NCI-H1105 (cell line): ENCODE measurements at places on chromosomes 2 and 18.

GRCh38 chr18:40371673-40372072 lies 1583.4 kb upstream of the PIK3C3 start:
- DNase-seq: no peak

- DNase-seq: no peak
Observed at GRCh38 chr2:217960351-217960750, 42.4 kb downstream of the TNS1 start.

DNA sequence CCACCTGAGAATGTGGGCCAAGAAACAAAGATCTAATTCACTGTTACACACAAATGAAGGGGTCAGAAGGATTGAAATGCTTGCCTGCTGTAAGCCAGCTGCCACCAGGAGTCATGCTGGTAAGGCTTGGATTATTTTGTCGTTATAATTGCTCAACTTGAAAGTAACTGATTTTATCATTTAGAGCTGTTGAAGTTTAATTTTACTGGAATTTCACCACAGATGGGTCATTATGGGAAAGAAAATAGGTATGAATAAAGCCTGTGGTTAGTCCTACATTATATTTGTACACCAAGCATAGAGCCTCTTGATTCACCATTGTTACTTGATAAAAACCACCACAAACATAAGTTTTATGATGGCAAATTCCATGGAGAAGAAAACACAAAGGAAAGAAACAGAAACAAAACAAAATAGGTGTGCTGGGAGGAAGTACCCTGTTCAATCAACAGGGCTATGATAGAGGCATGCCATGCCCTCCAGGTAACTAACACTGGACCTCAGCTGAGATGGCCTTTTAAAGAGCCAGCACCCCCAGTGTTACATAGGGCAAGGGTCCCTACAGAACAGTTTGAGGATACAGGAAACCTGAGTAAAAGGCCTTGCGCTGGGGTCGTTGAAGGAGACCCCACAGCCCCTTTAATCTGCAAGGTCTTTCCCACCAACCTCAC lies 3.0 kb downstream of the CLEC4F start:
- DNase-seq: no peak

DNA sequence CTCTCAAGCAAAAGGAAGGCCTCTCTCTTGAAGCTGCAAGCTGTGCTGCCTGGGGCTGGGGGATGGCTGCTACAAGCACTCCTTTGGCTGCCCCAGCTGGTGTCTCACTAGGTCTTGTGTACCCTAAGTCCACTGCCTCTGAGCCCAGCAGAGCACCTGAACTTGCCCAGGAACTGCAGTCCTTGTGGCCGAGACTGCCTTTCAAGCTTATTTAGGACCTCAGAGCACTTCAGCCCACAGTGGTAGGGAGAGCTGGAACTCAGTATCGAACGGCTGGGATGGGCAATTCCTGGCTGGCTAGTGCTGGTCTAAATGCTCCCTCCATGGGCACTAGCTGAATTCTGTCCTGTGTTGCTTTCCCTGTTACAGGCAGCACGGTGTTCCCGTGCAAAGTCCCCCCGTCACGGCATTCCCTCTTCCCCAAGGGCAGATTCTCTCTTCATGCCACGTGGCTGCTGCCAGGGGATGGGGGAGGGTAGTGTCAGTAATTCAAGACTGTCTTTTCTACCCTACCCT lies 25.9 kb downstream of the STPG4 start:
- no peak for DNase-seq

- DNase-seq: no peak
Observed at GRCh38 chr2:169765523-169765922, 31.9 kb downstream of the KLHL23 start.

GRCh38 chr2:37877457-37878315 lies 47.4 kb upstream of the RMDN2 start:
- peak; percentile 45 for DNase-seq

DNA sequence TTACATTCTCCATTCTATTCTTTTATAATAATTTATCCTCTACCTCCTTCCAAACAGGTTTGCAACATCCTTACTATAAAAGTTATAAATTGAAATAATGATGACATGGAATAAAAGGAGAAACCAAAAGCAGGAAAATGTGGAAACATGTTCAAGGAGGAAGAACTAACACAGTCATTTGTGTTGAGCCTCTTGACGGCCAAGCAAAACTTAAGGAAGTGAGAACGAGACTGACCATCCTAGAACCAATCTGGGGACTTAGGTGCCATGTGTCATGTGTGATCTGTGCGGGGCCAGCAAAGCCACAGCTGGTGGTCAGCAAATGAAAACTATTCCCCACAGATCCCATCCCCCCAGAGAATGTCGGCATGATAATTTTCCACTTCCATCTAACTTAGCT lies 25.6 kb upstream of the FAM124B start:
- no peak for DNase-seq

DNA sequence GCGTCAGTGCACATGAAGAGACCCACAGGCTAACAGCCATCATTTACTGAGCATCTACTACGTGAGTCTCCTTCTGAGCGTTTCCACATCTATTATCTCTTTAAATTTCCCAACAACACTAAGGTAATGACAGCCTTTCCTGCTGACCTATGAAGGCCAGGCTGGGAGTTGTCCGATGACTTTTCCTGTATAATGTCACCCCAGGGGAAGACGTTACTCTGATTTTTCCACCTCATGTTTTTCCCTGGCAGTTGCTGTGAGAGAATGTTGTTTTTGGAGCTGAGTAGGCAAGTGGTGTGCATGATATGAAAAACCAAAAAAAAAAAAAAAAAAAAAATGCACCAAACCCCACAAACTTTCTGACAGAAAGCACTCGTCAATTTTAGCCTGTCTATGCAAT lies 207.6 kb downstream of the SLC8A1 start:
- DNase-seq: no peak

DNA sequence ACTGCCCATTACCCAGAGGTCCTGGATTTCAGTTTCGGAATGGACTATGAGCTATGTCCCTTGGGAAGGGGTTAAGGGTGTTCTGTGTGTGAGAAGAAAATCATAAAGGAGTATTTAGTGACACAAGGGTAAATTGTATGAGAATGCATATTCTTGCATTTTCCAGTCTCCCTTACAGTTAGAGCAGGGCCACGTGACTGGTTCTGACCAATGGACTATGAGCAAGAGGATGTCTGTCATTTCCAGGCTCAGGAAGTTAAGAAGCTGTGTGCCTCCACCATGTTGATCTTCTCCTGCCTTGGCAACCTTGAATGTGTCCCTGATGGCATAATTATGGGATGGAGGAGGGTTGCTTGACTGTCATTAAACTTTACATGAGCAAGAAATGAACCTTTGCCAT lies 94.9 kb downstream of the DHRS9 start:
- no peak for DNase-seq

- DNase-seq: peak; percentile 41
Observed at GRCh38 chr2:54898456-54899226, 151.6 kb downstream of the RTN4 start.

- no peak for DNase-seq
Observed at GRCh38 chr18:55625901-55626300, 37.9 kb upstream of the TCF4 start.

- no peak for DNase-seq
Observed at GRCh38 chr2:118989481-118989880, 47.5 kb downstream of the MARCO start.

DNA sequence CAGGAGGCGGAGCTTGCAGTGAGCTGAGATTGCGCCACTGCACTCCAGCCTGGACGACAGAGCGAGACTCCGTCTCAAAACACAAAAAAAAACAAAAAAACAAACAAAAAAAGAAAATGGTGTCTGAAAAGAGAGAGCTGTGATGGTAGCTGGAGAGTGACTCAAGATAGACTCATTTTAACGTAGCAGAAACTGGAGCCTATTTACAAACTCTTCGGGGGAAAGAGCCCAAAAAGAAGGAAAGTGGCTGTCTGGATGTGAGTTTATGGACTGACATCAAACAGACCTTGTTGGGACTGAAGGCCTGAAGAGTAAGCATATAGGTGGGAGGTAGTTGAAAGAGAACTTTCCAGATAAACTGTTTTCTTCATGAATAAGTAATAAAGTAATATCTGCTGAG lies 51.8 kb downstream of the LIMS1 start:
- DNase-seq: no peak

DNA sequence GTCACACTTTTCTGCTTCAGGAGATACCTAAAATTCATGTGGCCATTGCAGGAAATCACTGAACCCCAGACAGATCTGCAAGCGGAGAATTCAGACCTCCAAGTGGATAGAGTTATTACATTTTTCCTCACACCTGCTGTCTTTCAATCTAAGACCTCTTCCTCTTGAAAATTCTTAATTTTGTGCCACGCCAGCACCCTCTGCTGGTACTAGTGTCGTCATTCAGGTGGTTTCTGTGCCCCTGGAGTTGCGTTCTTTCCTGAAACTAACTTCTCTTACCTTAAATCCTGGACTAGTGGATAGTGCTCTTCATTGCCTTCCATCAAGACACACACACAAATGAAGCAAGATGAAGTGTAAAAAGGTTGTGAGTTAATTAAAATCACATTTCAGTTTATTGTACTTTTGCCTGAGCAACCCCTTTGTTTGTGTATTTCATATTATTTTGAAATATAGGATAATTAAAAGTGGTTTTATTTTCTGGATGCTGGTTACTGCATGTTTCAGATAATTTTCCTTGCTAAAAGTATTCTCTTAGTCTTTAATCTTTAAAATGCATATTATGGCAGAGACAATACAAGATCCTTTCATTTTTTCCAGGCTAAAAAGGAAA lies 1.6 kb upstream of the DNER start:
- peak; percentile 65 for DNase-seq

DNA sequence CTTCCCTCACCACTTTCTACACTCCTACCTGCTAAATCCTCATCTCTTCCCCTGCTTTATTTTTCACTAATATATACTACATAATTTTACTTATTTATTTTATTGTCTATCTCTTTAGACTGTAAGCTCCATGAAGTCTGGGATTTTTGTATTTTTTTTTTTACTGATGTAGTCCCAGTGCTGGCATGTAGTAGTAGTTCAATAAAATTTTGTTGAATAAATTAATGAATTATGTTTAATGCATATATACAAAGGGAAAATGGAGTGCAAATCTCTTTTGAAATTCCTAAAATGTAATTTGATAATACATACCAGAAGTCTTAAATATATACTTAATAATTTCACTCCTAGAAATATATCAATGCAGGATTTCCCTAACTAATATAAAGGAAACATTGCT lies 7.1 kb upstream of the NABP1 start:
- DNase-seq: no peak

GRCh38 chr18:75161256-75162028 lies 47.5 kb downstream of the PTGR3 start:
- no peak for DNase-seq

DNA sequence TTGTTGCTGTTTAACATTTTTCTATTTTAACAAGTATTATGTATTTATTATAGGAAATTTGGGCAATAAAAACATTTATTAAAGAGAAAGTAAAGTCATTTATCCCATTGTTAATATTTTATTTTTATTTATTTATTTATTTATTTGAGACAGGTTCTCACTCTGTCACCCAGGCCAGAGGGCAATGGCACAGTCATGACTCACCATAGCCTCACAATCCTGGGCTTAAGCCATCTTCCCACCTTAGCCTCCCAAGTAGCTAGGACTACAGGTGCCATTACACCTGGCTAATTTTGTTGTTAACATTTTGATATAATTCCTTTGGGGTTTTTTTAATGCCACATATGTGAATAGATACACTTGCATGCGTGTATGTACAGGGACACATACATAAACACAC lies 165.9 kb upstream of the STON1 start:
- DNase-seq: no peak

DNA sequence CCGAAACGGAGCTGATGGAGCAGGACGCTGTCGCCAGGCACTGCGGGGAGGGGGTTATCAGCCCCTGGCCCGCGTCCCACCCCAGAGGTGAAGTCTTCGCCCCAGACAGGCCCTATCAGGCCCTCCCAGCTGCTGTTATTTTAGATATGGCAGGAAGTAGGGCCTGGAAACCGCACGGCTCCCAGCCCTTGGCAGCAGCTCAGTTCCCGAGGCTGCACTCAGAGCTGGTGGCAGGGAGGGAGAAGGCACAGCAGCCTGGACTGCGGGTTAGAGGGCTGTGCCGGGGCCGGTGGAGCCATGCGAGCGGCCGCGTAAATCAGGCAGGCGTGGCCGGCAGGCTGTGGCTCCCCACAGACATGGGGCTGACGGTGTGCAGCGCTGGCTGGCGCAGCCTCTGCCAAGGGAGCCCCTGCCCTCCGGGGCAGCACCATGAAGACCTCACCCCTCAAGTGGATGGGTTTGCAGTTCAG lies 111.4 kb downstream of the NFATC1 start:
- no peak for DNase-seq

GRCh38 chr2:162282765-162283425 lies 35.6 kb downstream of the IFIH1 start:
- no peak for DNase-seq

- peak; percentile 28 for DNase-seq
Observed at GRCh38 chr2:109110170-109110569, 18.8 kb upstream of the SH3RF3 start.

DNA sequence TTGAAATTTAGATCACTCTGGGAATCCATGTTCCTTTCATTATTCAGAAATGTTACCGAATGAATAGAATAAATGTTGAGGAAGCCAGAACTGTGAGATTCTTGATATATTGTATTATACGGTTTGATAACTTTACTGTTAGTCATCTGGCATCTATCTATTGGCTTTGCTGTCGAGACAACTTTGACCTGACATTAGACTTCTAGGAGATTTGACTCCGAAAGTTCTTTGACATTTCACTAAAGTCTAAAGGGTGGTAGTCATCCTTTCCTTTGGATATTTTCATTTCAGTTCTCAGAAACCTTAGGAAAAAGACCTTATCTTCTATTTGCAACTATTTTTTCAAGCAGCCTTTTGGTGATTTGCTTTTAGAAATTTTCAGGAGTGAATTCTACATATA lies 1.9 kb downstream of the BMPR2 start:
- no peak for DNase-seq

DNA sequence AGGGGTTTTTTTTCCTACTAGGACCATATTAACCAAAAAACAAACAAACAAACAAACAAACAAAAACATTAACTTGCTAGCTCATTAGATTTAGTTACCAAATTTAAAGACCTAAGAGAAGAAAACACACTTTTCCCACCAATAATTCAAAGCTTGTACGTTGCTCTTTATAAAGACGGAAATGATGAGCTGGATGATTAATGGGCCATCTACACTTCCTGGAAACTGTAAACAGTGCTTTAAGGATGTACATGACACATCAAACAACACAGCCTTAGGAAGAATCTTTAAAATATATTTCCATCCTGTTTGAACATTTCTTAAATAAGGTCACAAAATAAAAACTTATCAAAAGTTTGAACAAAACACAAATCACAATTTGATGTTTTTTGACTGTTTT lies 982 bp downstream of the BMP10 start:
- no peak for DNase-seq

DNA sequence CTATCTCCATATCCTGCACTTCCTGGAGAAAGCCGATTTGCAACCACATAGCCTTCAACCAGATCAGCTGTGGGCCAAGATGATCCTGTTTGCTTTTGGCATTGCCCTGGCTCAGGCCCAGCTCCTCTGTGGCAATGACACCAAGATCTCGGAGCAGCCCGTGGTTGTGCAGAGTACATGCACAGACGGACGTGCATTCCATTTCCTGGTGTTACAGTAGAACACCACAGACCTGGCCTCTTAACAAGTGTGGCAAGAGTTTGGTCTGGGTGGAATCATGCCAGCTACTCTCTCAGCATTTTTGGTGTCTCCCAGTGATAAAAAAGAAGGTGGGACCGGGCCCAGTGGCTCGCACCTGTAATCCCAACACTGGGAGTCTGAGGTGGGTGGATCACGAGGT lies 20.0 kb downstream of the MALT1 start:
- no peak for DNase-seq
